ENCODE measurements at places on chromosomes 2 and 18.

- DNase-seq, result no peak
Measured at GRCh38 chr2:98716786-98717185, 14.1 kb downstream of the MGAT4A start.

DNA sequence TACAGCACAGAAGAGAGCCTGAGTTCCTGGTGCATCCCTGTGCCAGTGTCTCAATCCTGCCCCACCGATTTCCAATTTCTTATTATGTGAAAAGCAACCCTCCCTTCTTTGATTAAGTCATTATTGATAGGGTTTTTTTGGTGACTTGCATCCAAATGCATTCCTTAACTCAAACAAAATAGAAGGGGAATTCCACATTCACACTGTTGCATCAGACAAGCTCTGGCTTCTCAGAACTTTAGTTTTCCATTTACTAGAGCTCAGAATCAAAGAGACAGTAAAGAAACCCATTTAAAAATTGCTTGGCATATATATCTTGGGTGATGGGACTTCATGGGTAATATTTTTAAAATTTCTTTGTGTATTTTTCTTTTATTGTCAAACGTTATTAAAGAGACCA is 13.8 kb upstream of the TMEM200C start:
- DNase-seq, result no peak

GRCh38 chr18:79611040-79611681 is 68.4 kb upstream of the CTDP1 start:
- DNase-seq, result peak; percentile 50

DNA sequence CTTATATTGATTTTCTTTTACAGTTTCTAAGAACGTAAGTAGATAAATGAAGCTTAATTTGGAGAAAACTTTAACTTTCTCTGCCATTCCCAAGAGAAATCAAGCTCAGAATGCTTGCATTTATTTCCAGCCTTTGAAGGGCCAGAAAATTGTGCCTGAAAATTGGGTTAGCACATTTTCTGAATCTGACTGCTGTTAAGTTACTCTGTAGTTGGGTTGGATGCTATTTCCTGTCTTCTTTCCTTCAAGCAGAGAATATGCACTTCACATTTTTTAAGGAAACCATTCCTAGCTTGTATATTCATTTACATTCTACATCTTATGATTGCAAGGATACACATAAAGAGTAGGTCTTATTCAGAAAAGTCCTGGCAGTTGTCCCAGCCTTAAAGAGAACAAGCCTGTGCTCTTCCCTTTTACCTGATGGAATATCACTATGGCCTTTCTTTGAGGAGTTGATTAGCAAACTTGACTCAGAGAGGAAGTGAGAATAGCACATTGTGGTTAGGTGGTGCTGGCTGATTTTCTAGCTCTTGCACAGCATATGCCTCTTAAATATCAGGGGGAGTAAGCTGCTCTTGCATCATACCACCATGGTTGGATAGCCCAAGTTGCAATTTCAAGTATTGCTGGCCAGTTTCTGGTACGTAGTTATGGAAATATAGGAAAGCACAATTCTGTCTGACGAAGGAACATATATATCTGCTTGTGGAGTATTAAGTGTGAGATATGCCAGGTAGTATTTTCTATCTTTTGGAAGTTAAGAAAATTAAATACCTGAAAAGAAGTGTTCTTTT is 133.7 kb downstream of the COMMD1 start:
- DNase-seq, result no peak

GRCh38 chr2:221211653-221212052 is 360.5 kb downstream of the EPHA4 start:
- no peak for DNase-seq

DNA sequence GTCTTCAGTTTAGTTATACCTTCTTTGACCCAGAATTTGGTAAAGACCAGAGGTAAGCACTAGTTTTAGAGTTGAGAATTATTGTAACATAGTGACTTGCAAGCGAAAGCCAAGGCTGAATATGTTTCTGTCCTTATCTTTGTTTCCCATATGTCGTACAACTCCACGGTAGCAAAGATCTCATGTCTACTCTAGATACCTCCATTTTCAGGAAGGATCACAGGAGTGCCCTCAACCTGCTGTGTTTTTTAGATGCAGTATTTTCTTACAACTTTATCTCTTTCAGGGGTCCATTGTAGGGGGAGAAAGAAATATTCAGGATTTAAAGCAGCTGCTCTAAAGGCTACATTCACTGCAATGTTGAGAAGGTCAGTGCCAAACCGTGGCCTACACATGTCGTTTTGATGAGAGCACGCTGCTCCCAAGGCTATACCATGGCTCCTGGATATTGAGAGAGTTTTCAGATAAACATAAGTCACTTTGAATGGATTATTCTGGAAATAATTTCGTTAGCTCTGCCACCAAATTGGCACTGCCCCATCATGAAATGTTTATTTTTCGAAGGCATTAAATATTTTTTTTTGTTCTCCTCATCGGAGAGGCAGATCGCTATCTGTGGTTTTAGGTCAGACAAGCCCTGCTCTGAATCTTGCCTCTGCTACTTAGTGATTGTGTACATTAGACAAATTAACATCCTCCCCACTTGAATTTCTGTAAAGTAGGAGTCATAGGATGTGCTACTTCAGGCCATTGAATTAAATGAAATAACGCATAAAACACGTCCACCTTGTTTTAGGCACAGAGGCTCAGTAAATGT is 2.1 kb downstream of the RHBDD1 start:
- no peak for DNase-seq

- DNase-seq, result no peak
Measured at GRCh38 chr2:102008490-102008889, 16.7 kb downstream of the IL1R2 start.

DNA sequence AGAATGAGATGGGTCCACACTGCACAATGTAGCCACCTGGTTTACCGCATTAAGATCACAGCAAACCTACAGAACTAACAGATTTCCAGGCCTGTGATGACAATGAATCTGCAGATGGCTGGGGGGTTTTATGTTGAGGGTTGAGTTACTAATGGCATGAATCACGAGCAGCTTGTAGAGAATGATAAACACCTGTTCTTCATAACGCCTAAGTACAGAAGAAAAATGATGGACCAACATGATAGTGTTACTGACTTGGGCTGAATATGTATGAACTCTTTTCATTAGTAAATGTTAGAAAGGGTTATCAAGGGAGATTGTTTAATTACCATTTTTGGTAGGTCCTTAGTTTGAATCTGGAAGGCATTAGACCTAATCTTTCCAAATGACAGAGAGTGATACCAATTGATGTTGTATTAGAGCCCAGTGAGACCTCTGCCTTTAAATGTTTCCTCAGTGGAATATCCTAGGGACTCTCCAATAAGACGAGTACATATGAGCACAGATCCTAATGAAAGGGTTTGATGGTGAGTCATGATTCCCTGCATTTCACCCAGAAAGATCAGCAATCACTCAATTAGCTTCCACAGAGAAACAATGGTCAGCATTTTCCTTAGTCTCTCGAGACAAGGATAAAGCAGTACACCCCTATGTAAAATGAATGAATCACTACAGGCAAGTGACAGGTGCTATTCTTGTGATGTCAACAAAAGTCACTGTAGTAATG is 243.8 kb downstream of the DLGAP1 start:
- no peak for DNase-seq

DNA sequence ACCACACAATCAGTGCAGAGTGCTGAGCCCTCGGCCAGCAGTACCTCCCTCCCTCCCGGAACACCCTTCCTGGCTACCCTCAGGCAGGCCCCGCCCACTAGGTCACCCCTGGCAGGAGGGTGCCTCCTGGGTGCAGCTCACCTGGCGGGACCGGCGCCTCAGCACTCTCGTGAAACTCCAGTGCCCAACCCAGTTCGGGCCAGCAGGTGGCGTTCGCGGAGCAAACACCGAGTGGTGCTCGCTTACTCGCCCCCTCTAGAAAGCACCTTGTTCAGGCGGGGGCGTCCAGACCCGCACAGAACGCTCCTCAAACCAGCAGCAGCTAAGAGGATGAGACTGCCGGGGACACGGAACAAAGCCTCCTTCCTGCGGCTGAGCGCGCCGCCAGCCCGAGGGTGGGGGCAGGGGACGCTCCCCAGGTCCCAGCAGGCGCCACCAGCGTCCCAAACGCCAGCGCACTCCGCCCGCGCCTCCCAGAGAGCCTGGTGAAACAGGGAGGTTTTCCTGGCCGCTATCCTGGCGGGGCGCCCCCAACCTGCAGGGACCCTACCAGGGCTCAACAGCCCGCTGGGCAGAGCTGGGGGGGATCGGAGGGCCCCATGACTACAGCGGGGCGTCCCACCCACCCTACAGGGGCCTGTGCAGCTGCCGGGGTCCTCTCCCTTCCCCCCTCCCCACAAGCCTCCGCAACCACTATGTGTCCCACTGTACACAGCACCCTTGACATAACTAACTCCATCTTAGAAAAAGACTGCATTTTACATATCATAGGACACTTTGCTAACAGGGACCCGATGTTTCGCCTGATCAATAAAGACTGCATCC is 44.7 kb downstream of the MRPS5 start:
- peak; percentile 96 for DNase-seq

DNA sequence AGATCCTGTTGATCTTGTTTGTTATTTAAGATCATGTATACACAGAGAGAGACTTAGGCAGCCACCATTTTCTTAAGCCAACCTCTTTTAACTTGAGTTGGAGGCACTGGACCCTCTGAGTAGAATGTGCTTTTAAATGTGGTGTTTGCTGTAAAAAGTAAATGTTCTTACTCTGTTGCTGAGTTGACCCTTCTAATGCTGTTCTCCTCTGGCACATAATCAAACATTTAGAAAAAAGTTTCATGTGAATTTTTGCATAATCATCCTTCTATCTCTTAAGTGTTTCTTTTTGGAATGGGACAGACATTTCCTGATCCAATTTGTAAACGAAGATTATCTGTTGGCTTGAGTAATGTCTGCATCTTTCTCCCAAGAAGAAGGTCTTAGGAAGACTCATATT is 255.1 kb upstream of the ETAA1 start:
- no peak for DNase-seq

DNA sequence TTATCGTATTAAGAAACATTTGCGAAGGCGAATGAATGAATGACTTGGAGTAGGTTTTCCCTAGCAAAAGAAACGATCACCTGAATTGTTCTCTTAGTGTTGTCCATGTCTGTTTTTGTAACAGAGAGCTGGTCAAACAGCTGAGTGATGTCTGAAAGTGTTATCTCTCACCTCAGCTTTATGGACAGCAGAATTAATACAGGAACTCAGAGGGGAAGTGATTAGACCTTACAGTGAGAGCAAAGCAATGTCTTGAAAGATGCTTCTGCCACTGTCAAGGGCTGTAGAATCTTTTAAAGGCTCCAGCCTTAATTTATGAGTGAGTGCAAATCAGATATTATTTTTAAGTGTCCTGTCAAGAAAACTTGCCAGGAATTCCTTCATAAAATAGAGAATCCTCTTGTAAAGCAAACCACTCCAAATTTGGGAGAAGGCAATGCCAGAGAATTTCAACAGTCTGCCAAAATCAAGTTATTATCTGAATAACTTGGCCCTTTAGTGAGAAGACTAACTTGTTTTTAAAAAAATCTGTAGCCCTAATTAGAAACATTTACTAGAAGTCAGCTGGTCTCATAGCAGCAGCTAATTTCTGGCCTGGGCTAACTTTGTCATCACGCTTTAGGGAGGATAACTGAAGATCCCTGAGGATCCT is 60.7 kb downstream of the CDC42EP3 start:
- DNase-seq, result no peak

DNA sequence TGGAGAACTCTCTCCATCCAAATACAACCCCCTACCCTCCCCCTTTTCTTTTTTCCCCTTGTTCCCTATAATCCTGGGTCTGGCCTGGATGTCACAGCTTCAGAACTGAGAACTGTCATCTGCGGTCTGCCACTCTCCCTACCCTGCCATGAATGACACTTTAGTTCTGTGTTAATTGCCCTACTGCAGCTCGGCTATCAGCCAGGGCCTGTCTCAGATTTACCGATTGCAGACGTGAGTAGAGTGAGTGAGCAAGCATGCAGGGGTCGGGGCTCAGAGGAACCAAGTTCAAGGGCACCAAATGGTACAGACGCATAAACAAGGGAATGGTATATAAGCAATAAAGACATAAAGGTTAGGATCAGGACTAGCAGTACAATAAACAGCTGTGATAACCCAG is 967.8 kb downstream of the BCL11A start:
- DNase-seq, result no peak

GRCh38 chr18:74509856-74510769 is 13.9 kb downstream of the CNDP2 start:
- DNase-seq, result no peak

DNA sequence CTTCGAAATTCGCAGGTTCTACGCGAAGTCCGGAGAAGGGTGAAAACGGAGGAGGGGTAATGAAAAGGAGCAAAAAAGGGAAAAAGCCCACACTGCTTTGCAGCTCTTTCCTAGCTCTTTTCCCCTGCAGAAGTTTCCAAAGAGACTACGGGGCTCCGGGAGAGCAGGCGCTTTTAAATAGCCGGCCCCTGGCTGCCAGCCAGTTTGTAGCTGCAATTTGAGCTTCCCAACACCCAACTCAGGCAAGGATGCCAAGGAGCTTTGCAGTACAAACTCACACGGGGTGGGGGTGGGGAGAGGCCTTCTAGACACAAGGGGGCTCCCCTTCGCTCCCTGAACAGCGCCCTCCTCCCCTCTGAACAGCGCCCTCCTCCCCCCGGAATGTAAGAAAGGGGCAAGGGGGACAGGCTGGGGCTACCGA is at the start of gene IGFBP5:
Gene IGFBP5, minus strand, starts transcription at position 149 of the 421 bp plus-strand sequence. CDS start 774 bp downstream, outside the sequence.
- DNase-seq, result peak; percentile 81

GRCh38 chr2:41957431-41957830 is 90.4 kb upstream of the PKDCC start:
- DNase-seq, result no peak

- no peak for DNase-seq
Measured at GRCh38 chr2:104889291-104889959, 35.5 kb downstream of the POU3F3 start.

GRCh38 chr2:213751446-213751845 is 467.2 kb downstream of the SPAG16 start:
- no peak for DNase-seq

GRCh38 chr2:18422432-18423165 is 137.9 kb downstream of the RDH14 start:
- DNase-seq, result no peak

Data from upper lobe of right lung (tissue), 1 donor.